ENCODE measurements at places on chromosomes 1 and 21. TPM values are rescaled to one million over a fixed set of nuclear protein-coding genes. Genes with fewer than 3 reads are reported as not detected.

Gene AMY2A
- not detected for total RNA-seq

Gene MNDA
- total RNA-seq = not detected

Gene TBX19
- total RNA-seq = 0.60 TPM

Gene PRELP
- not detected for total RNA-seq

Gene TIE1
- total RNA-seq = 0.02 TPM

Gene ELOA
- total RNA-seq = 27.8 TPM

Gene CDC42BPA
- total RNA-seq = 10.2 TPM

Gene CYP4A22
- total RNA-seq = not detected

Gene DENND4B
- 28.7 TPM for total RNA-seq

Gene TCHHL1
- not detected for total RNA-seq

Gene B3GALT2
- total RNA-seq = not detected

Gene FCRL2
- not detected for total RNA-seq

Gene GSTM1
- total RNA-seq = not detected

Gene ARPC5
- total RNA-seq = 172 TPM

Gene INAVA
- 39.8 TPM for total RNA-seq

Gene PLA2G2C
- total RNA-seq = not detected

Gene TTC13
- total RNA-seq = 10.8 TPM

Gene SCYL3
- total RNA-seq = 3.1 TPM

Gene SEC16B
- total RNA-seq = 0.68 TPM

Gene WDR64
- not detected for total RNA-seq

Gene PM20D1
- total RNA-seq = not detected

Gene CHRM3
- 0.03 TPM for total RNA-seq

Gene CD160
- total RNA-seq = not detected

Gene TYW3
- 16.9 TPM for total RNA-seq

Gene MYBPH
- total RNA-seq = not detected

Gene GUCA2A
- total RNA-seq = not detected

Gene FRRS1
- 2.2 TPM for total RNA-seq

Gene INSRR
- total RNA-seq = not detected
